Neural crest cell (in vitro differentiated cells): ENCODE measurements at places on chromosomes 5 and 9. TPM values are rescaled to one million over a fixed set of nuclear protein-coding genes. Genes with fewer than 3 reads are reported as not detected.

DNA sequence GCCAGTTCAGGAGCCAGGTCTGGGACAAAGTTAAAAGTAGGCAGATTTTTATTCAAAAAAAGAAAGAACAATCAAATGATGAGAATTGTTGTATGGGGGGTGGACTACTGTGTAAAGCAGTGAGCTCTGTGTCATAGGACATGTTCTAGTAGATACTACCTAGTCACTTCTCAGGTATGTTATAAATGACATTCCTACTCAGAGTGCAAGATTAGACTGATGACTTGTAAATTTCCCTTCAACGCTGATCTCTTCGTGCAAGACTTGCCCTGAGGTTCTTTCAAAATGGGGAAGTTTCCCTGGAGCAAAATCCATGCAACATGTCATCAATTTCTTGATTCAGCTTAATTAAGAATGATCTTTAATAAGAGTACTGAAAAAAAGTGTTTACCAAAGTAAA, 175.1 kb downstream of the RORB start:
- DNase-seq = no peak

GRCh38 chr9:72211047-72211446, 61.8 kb downstream of the GDA start:
- no peak for DNase-seq

- no peak for DNase-seq
Measured at GRCh38 chr5:133274597-133274935, 222.8 kb downstream of the HSPA4 start.

The CDC20B gene
- not detected in 2 replicates for total RNA-seq

GRCh38 chr5:127079994-127080491, 6.7 kb upstream of the C5orf63 start:
- DNase-seq = no peak

GRCh38 chr9:99746406-99746805, 75.3 kb upstream of the NR4A3 start:
- DNase-seq = no peak

The CDH9 gene
- total RNA-seq = 0.14 TPM in 1 of 2 replicates, not detected in the other

The IRX2 gene
- 41.6 and 42.5 TPM in 2 replicates for total RNA-seq

The RLN1 gene
- 0.84 TPM in 1 of 2 replicates, not detected in the other for total RNA-seq

GRCh38 chr5:173245319-173246134, 10.5 kb upstream of the NKX2-5 start:
- no peak for DNase-seq

- no peak for DNase-seq
Measured at GRCh38 chr5:169626779-169627178, 10.3 kb upstream of the DOCK2 start.

The NEUROG1 gene
- 7.3 and 7.8 TPM in 2 replicates for total RNA-seq

The LMX1B gene
- 6.9 and 10.5 TPM in 2 replicates for total RNA-seq

The SLC6A18 gene
- not detected in 2 replicates for total RNA-seq
